ENCODE measurements at places on chromosomes 7 and 10.

- no peak for DNase-seq
Observed at GRCh38 chr10:108601851-108602250, 1321.5 kb downstream of the XPNPEP1 start.

DNA sequence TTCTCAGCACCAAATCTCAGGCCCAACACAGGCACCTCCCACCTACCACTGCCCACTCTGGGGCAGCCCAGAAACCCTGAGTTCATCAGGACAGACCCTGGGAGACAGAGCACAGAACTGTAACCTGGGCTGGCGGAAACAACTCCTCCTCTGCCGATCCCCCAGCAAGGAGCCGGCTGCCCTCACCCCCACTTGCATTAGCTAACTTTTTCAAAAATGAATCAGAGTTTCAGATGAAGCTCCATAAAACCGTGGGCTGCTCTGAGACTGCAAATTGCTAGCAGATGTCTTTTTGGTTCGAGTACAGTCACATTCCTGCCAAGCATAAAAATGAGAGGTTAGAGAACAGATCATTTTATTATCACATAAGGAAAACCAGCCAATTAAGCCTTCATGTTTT lies 93.4 kb upstream of the PARD3 start:
- no peak for DNase-seq

GRCh38 chr7:117385363-117386109 lies 41.8 kb downstream of the ASZ1 start:
- DNase-seq: no peak

DNA sequence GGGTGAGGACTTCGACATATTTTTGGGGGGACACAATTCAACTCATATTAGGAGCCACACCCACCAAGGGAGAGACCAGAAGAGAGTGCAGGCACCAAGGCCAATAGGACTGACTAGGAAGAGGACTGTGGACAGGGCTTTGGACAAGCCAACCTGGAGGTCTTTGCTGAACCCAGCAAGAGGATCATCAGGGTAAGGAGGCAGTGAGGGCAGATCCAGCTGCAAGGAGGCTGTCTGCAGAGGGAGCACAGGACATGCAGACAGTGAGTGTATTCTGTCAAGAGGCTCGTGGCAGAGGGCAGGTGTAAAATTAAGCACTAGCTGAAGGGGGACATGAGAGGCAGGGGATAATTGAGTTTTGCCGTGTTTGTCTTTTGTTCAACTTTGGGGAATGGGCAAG lies 83.4 kb upstream of the MGMT start:
- DNase-seq: no peak

GRCh38 chr7:28654110-28654509 lies 241.8 kb downstream of the CREB5 start:
- DNase-seq: no peak

DNA sequence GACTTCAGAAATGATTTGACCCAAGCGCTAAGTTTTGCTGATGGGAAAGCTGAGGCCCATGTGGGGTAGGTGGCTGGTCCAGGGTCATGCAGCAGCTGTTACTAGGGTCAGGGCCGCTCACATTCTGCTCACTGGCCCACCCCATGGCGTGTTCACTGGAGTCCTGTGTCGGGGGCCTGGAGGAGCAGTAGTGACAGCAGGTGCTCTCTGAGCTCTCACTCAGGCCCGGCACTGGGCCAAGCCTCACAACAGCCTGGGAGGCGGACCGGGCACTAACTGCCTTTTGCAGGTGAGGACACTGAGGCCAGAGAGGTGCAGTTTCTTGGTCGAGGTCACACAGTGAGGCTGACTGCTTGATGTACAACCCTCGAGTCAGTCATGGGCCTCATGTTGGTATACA lies 82.7 kb downstream of the GLRX3 start:
- no peak for DNase-seq

GRCh38 chr10:79125092-79125491 lies 56.3 kb downstream of the ZMIZ1 start:
- no peak for DNase-seq

Data from left lobe of liver (tissue), 2 donors.